ENCODE measurements at places on chromosomes 3 and 15. TPM values are rescaled to one million over a fixed set of nuclear protein-coding genes. Genes with fewer than 3 reads are reported as not detected.

DNA sequence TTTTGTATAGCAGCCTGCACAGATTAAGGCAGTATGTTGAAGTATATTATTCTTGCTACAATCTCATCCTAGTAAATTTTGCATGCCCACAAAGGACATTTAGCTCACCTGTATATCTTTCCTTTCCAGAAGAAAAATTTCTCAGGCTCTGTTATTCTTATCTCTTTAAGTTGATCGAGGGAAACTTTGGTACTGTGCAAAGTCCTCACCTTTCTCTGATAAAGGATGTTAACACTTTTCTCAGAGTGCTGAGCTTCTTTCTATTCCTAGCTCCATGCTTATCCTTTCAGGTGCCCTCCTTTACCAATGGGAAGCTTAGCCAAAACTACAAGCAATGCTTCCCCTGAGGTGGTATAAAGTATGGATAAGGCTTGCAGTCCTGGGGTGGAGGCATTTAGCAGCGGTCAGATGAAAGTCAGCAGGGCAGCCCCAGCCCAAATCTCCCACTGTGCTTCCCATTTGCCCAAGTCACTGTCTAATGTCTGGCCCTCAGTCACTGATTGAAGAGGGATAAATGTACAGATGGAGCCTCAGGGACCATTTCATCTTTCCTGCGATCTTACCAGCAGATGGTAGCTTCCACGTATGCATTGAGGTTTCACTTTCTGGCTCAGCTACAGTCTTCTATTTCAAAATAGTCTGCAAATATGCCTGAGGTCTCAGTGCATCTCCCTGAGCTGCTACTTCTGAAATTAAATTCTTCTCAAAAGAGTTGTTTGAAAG is 127.8 kb upstream of the P2RY1 start:
- DNase-seq: no peak

GRCh38 chr3:71725271-71725991 is at the start of gene EIF4E3:
TSS of gene EIF4E3 (minus strand) at chr3:71725402. CDS start at chr3:71725367, 35 bp downstream.
- no peak for DNase-seq

GRCh38 chr3:135871311-135871710 is 94.2 kb upstream of the PPP2R3A start:
- no peak for DNase-seq

The GRAMD2A gene
- total RNA-seq: 0.44 TPM

The SLC38A3 gene
- total RNA-seq: 0.89 TPM

The ALDH1L1 gene
- 1.2 TPM for total RNA-seq

Data from M059J (cell line).